ENCODE measurements at places on chromosomes 5 and 9.
A peak's percentile ranks its signal among the peaks of the same experiment; 100 is the strongest.

DNA sequence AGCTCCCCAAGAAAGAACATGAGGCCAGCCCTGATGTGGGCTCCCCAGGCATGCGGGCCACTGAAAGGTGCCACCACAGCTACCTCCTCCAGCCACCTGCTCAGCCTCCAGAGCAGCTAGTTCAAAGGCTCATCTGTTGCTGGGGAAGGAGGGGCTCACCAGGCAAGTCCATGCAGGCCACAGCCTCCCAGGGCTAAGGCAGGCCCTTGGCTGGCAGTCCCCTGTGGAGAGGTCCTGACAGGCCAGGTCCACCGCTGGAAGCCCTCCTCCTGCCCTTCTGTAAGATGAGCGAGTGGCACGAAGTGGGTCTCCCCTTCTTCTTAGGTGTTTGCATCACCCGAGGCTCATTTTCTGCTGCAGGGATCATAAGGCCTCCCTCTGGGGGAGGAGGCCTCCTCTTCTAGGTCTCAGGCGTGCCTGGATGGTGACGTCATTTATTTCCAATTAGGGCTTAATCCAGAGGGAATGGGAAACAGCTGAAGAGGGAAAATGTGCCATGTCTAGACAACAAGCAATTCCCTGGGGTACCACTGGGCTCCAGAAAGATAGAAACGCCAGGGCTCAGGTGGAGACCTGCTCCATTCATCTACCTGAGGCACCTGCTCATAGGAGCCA lies 91.6 kb downstream of the CFAP90 start:
- DNase-seq: no peak

- no peak for DNase-seq
Observed at GRCh38 chr9:16864649-16865434, 5.6 kb downstream of the BNC2 start.

DNA sequence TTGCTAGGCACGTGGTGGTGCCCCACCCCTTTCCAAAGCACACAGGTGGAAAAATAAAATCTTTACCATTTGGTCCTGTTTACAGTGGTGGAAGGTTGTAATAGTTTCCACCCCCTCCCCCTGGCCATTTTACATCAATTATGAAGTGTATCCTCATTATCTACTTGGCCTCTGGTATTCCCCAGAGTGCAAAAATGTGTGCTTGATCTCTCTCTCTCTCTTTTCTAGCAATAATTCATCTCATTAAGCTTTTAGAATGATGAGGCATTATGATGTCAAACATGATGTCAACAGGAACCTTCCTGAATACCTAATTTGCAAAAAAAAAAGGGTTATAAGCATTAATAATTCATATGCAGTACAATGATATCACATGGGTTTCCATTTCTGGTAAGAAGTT lies 3.1 kb downstream of the PDE8B start:
- DNase-seq: no peak

DNA sequence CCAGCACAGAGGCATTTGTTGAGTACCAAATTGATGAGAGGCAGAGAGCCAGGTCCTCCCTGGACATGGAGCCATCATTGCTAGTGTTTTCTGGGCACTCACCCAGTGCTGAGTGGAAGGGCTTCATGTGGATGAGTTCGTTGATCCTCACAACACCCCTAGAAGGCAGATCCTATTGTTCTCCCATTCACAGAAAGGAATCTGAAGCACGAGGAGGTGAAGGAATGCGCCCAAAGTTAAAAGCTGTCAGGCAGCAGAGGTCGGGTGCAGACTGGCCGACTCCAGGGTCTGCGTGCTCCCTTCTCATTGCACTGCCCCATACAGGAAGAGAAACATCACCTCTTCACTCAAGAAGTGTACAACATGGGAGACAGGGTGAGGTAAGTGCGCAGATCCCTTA lies 153.5 kb upstream of the TNPO1 start:
- DNase-seq: no peak

GRCh38 chr9:113756476-113757192 lies 119.5 kb upstream of the ZNF618 start:
- no peak for DNase-seq

DNA sequence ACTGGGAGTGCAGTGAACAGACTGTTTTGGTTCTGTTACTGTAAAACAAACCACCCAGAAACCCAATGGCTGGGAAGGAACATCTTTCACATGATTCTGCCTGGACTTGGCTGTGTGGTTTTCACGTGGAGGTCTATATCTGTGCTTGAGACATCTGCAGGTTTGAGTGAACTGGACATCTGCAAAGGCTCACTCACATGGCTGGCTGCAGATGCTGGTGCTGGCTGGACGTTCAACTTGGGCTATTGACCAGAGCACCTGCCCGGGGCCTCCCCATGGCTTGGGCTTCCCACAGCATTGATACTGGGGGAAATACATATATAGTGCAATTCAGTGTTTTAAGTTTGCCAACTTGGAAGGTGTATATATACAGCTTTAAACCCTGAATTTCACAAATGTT lies 6.8 kb downstream of the CTSL start:
- DNase-seq: no peak

DNA sequence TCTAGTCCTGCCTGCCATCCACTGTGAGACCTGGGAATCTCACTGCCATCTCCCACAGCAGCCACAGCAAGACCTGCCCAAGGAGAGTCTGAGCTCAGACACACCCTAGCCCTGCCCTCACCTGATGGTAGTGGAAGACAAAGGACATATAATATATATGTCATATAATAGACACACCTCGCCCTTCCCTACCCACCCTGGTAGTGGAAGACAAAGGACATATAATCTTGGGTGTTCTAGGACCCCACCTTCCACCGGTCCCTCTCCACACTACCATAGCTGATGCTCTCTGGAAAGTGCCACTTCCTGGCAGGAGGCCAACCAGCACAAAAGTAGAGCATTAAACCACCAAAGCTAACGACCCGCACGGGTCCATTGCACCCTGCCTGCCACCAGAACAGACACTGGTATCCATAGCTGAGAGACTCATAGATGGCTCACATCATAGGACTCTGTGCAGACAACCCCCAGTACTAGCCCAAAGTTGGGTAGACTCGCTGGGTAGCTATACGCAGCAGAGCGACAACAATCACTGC lies 545.6 kb downstream of the CAAP1 start:
- DNase-seq: no peak

DNA sequence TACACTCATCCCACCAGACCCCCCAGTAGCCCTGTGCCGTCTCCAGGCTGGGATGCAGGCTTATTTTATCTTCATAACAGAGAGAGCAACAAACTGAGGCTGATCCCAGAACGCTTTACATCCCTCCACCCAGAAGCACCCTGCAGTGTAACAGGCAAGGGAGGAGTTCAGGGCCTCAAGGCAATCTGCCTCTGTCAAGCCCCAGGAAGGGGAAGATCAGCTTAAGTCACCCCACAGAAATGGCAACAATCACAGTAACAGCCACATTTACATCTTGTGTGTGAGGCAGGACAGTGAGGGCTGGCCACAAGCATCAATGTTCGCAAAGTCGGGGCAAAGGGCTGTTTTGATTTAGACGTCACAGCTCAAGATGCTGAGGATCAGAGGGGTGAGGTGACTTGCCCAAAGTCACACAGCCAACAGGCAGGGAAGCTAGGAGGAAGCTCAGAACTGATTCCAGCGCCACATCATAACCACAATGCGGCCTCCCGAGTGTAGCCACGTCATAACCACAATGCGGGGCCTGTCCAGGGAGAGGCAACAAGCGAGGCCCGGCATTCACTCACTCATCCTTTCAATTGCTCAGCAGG lies 14.4 kb downstream of the STK10 start:
- DNase-seq: no peak

DNA sequence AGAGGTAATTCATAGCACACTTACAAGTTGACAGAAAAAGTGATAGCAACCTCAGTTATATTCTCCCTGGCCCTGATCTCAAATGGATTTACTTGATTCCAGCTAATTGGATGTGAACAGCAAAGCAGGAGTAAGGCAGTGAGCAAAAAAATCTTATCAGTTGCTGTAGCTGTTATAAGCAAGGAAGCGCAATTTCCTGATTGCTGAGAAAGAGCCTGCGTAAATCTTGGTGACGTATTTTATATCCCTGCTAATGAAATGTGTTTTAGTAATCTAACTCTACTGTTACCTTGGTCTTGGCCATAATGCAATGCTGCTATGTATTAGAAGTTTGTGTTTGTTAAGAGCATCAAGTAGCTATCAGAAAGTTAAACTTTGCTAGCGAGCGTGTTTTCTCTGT lies 661.2 kb upstream of the SEMA6A start:
- DNase-seq: no peak

GRCh38 chr5:134188092-134188491 lies 11.3 kb upstream of the SKP1 start:
- DNase-seq: no peak

DNA sequence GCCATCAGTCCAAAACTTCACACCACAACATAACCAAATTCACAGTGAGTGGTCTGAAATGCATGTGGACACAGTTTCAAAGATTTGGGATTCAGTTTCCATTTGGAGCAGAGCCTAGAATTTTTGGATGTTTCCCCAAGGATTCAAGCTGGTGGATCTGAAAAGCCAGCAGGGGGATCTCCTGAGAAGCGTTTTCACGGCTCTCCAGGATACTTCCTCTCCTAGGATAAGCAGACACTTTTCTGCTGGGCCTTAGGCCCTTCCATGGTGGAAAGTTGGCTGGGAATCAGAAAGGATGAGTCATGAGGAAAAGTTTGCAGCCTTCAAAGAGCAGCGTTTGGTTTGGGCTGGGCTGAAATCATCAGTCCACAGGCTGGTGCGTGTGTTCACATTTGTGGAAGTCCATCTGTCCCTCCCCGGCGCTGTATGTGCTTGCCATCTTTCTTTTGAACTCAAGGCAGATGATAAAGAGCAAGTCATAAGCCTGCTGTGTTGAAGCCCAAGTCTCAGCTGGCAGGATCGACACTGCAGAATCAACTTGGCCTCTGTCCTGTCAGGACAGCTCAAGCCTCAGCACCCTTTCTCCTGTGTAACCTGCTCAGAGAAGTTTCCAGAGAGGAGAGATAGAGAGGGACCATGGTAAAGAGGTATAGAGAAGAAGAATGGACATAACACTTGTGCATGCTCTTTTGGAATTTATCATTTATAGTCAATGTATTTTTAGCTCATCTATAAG lies 152.6 kb upstream of the MSX2 start:
- DNase-seq: peak; percentile 9

DNA sequence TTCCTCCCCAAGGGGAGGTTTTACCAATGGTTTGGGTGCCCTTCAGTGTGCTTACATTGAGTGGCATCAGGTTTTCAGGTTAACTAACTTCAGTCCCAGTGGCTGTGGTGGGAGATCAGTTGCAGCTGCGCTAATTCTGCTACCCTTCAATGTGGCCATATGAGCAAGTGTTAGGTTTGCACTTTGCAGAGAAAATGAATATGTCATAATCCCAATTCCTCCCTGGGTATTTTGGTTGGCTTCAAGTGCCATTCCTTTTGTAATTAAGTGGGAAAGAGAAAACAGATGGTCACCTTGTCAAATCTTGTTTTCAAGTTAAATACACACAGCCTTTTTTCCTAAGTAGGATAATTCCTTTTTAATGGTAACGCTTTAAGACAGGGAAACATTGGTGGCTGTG lies 236.2 kb downstream of the TLE4 start:
- no peak for DNase-seq

GRCh38 chr5:126741361-126741760 lies 35.6 kb upstream of the LMNB1 start:
- DNase-seq: no peak

GRCh38 chr5:172724242-172725183 lies 46.5 kb downstream of the DUSP1 start:
- DNase-seq: peak; percentile 48

- DNase-seq: no peak
Observed at GRCh38 chr5:27242258-27242626, 203.9 kb upstream of the CDH9 start.

GRCh38 chr5:180283026-180283615 lies 8.8 kb downstream of the MAPK9 start:
- DNase-seq: no peak

GRCh38 chr5:137454671-137455070 lies 44.5 kb downstream of the SPOCK1 start:
- DNase-seq: no peak

Measured in midbrain (tissue), 1 donor.